ENCODE measurements at places on chromosomes 13 and 19.
A peak's percentile ranks its signal among the peaks of the same experiment; 100 is the strongest.

- DNase-seq: no peak
Observed at GRCh38 chr19:7216373-7216902, 77.8 kb downstream of the INSR start.

DNA sequence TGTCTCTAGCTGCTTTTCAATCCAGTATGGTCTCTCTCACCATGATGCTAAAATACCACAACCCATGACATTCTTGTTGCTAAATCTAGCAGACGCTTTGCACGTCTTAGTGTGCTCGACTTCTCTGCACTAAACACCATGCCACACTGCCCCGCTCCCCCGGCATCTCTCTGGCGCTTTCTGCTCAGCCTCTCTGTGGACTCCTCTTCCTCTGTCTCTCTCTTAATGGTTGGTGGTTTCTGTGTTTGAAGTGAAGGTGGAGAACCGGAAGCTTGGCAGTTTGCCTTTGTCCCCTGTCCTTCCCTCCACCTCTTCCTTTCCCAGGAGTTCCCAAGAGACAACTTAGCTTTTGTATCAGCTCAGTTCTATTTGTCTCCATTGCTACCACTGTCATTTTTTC is 8.8 kb downstream of the ERCC5 start:
- no peak for DNase-seq

- DNase-seq: peak; percentile 96
Observed at GRCh38 chr19:6800991-6801484, 28.5 kb downstream of the VAV1 start.

DNA sequence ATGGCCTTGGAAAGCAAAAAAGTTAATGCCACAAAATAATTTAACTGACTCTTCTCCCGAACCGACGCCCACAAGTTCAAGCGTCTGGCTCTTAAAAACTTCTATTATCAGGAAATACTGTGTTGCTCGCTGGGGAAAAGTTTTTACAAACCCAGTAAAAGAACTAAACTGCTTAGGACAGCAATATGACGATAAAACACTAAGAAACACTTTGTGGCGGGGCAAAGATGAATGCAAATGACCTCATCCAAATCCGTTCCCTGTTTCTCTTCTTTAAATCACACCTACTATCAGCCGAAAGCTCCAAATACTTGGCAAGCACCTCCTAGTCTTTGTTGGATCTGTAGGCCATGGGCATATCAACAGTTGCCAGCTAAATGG is 4.9 kb downstream of the SIGLEC11 start:
- no peak for DNase-seq

GRCh38 chr13:41311406-41312175 is 524 bp downstream of the NAA16 start:
- peak; percentile 42 for DNase-seq

DNA sequence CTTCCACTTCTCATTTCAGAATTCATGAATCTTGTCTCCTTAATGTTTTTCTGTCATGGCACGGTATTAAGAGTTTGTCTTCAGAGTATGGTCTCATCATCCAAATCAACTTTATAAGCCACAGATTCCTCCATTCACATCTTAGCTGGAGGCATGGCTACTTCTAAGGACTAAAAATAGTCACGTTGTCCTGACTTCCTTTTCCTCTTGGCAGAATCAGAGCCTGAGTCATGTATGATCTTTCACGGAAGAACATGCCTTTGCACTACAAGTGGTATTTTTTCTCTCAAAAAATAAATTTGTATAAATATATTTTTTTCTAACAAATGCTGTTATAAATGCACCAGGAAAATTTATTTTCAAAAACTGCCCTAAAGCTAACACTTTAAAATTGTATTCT is 71.4 kb downstream of the ALOX5AP start:
- DNase-seq: peak; percentile 74

- DNase-seq: peak; percentile 77
Observed at GRCh38 chr13:73059460-73060250, 850 bp downstream of the KLF5 start.

DNA sequence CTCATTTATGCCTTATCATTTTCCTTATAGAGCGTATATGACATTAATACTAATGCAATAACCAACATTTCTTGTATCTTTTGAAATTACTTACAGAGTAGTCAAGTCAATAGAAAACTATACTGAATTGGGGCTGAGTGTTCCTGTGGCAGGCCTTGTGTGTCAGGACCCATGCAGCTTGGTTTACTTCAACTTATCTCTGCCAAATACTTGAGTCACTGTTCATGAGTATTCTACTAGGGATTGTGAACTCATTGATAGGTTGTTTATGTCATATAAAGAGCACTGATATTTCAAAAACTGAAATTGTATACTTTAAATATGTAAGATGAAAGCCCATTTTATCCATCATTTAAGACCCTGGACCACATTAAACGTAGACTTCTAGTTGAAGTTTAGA is 688.6 kb upstream of the SLITRK1 start:
- no peak for DNase-seq

DNA sequence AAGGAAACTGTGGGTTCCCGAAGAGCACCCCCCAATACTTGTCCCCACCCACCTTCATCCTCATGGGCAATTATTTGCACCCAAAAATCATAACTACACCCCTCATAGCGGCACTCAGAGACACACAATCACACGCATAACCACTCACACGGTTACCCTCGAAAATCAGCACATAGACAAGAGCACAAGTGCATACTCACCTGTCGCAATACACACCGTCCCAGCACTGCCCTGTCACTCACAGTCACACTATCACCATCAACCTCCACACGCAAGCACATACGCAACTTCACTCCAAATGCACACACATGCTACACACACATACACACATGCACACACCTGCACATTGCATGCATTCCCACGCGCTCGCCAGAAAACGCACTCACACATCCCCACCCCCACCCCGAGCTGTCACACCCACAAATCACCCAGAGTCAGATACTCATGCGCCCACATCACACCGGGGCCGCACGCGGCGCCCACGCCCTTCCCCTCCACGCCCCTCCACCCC is 535 bp downstream of the COL5A3 start:
- DNase-seq: no peak

GRCh38 chr13:30129411-30129810 is 177.9 kb downstream of the KATNAL1 start:
- DNase-seq: no peak

DNA sequence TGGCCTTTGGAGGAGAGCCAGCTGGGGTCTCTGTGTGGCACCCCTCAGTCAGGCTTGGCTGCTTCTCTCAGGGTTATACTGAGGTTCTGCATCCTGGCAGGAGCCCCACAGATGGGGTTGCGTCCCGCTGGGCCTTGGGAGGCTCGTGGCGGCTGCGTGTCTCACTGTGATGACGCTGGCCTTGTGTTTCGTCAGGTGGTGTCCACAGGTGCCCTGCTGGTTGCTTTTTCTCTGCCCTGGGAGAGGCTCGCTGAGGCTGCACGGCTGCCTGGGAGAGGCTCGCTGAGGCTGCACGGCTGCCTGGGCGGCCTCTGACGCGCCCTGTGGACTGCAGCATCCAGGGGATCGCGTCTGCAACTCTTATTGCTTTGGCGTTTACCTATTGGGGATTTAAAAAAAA is 15.4 kb downstream of the DOT1L start:
- no peak for DNase-seq

DNA sequence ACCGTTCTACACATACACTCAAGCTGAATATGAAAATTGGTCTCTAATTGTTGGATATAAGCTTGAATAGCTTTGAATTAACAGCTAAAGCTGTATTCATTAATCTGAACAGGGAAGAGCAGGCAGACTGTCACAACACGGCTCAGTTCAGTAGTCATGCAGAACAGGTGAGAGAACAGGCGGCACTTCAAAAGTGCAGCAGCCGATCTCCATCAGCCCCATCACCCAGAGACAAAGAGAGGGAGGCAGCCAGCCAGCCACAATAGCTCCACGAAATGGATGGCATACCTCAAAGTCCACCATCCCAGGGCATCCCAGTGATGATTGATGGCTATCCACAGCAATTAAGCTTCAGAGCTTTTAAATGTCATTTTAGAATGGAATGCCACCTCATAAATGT is 419.2 kb downstream of the OLFM4 start:
- DNase-seq: no peak

GRCh38 chr19:40433391-40434216 is 7.8 kb upstream of the SERTAD1 start:
- peak; percentile 91 for DNase-seq
